ENCODE measurements at places on chromosomes 6 and 20.

- DNase-seq, result no peak
- H3K27me3 ChIP-seq, result no peaks in the 10 kb centered on the region
- no peaks in the 10 kb centered on the region for H3K36me3 ChIP-seq
- no peak overlapping the region for H3K27ac ChIP-seq
- peaks cover 2% of the 10 kb centered on the region for H3K4me1 ChIP-seq
Observed at GRCh38 chr20:44692932-44693480, 22.2 kb upstream of the CCN5 start.

GRCh38 chr6:167134448-167135328, 11.8 kb downstream of the CCR6 start:
- peaks cover 1% of the 10 kb centered on the region for H3K36me3 ChIP-seq
- no peak for DNase-seq
- H3K4me1 ChIP-seq, result peaks cover 46% of the 10 kb centered on the region
- H3K4me3 ChIP-seq, result no peak overlapping the region

DNA sequence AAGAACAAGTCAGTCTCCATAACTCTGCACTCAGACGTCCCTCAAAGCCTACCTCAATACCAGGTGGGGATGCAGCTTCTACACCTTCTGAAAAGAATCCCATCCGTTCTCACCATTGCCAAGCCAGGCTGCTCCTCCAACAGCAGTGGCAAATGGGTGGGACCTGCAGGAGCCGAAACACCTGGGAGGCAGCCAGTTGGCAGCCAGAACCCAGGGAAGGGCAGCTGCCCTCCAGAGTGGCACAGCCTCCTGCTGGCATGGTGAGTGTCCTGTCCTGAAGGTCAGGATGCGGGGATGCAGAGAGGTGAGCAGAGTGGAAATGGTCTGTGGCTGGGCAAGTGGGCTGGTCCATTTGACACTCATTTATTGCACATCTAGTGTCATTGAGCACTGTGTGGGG, 210.6 kb upstream of the CDH4 start:
- H3K36me3 ChIP-seq, result no peaks in the 10 kb centered on the region
- H3K4me1 ChIP-seq, result no peaks in the 10 kb centered on the region
- H3K27ac ChIP-seq, result no peak overlapping the region

DNA sequence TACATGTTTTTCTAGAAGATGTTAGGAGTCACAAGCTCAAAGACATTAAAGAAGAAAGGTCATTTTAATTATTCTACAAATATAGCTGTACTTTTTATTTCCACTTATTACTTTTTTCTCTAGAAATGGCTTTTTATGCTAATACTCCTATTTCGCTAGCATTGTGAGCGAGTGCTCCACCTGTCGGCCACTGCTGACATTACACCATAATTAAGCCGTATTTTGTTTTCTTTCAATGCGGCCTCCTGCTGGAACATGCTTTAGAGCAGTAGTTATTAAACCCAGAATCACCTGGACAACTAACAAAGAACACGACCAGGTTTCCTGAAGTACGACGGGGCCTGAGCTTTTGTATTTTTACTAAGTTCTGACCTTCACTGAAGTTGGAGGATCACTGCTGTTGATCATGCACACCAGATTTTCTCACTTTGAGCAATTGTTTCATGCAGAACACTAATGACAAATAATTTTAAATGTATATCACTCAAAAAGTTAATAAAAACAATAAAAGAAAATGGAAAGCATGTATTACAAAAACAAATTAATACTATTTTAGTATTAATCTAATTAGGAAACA, 74.1 kb upstream of the PAK5 start:
- H3K27ac ChIP-seq, result no peak overlapping the region
- no peak overlapping the region for H3K4me3 ChIP-seq
- peaks cover 2% of the 10 kb centered on the region for H3K4me1 ChIP-seq
- peaks cover 14% of the 10 kb centered on the region for H3K27me3 ChIP-seq

- H3K4me3 ChIP-seq, result no peak overlapping the region
- H3K4me1 ChIP-seq, result peaks cover 6% of the 10 kb centered on the region
- no peak for DNase-seq
- no peak overlapping the region for H3K27ac ChIP-seq
Observed at GRCh38 chr6:143205131-143205535, 144.4 kb downstream of the AIG1 start.
